SK-N-SH (cell line): ENCODE measurements at places on chromosomes 11 and 22. TPM values are rescaled to one million over a fixed set of nuclear protein-coding genes. Genes with fewer than 3 reads are reported as not detected.

DNA sequence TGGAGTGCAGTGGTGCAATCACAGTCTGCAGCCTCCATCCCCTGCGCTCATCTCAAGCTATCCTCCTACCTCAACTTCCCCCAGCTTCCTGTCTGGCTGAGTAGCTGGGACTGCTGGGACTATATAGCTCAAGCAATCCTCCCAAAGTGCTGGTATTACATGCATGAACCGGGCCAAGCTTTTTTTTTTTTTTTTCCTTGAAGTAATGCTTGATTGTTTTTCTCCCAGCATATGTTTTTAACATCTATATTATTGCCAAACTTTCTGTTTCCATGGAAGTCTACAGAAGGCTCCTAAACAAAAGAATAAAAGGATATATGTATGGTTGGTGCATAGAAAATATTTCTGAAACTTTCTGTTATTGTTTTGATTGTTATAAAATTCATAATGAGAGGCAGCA lies 853.6 kb downstream of the KCNA4 start:
- DNase-seq, result no peak

DNA sequence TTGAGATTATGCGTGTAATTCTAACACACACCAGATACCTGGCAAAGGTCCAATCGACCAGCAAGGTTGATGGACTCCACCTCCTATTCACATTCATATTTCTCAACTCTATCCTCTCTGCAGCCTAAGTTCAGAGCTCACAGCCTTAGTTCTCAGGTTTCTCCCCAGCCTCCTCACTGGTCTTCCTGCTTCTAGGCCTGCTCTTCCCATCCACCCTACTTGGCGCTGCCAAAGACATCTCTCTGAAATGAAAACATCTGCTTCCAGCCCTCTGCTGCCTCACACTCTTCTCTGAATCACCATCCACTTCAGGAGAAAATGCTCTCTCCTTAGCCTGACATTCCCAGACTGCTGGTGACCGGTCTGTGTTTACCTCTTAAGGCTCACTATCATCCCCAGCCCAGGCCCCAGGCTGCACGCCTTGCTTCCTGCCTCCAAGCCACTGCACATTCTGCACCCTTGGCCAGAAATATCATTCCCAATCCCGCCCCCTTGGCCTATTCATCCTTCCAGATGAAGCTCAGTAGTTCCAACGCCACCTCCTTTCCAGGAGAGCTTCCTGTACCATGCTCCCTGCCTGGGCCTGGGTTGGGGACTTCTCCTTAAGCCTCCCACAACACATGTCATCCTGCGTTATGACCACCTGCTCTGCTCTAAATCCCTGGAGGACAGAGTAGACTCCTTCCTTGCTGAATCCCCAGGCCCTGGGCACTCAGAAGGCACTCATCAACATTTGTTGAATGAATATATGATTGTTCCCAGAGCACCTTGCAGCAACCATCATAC lies 3.5 kb downstream of the ARRB1 start:
- DNase-seq, result peak; percentile 31

DNA sequence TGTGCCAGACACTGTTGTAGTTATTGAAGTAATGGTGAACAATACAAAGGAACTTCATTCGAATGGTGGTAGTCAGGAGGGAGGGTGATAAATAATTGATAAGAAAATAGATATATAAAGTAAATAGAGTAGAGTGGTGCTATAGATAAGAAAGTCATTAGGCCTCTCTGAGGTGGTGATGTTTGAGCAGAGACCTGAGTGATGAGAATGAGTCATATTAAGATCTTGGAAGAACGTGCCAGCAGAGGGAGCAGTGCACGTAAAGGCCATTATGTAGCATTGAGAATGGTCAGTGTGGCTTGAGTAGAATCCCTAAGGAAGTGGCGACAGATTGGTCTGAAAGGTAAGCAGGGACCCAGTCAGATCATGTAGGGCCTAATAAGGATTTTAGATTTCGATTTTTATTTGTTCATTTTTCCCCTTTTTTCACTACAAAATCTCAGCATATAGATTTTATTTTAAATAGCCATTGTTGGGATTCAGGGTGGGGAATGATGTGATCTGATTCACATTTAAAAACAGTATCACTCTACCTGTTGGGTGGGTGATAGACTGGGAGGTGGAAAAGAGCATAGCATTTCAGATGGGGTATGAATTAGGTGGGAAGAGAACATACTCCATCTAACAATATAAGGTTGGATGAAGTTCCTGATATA lies 44.7 kb downstream of the CCDC90B start:
- peak; percentile 38 for DNase-seq

DNA sequence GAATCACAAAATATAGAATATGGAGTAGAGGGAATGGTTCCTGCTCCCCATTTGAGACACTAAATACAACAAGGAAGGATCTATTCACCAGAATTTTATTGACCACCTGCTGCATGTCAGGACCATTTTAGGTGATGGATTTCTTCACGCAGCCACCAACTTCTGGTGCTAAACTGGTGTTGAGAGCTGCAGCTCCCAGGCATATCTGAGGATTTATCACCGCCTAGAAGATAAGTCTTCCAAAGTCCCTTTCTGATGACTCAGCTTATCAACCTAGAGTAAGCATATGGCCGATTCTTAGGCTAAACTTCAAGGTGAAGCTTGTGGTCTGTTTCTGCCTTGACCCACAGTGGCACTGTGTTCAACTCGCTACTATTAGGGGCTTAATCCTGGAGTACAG lies 6.7 kb downstream of the DDI1 start:
- DNase-seq, result no peak

Gene ZBTB16
- not detected in 2 replicates for polyA plus RNA-seq

Gene GRK3
- polyA plus RNA-seq, result 1.3 and 1.9 TPM in 2 replicates

Gene TRIM5
- polyA plus RNA-seq, result 22.9 and 29.4 TPM in 2 replicates

DNA sequence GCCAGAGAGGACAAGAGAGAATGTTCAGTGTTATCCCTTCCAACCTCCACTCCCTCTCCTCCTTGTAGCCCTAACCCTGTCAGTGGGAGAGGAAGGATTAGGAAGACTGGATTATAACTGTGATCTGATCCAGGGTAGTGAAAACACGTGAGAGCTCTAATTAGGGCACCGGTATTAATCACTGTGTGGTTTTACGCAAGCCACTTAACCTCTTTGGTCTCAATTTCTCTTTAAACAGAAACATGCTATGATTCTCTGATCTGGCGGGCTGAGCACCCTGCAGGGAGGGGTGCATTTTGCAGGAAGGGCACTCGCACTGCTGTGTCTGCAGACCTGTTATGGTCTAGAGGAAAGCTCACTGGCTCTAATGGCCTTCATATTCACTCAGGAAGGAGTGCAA lies 11.5 kb downstream of the RPL27A start:
- no peak for DNase-seq

Gene PNPLA5
- polyA plus RNA-seq, result not detected in 2 replicates

Gene PRSS23
- polyA plus RNA-seq, result 326 and 429 TPM in 2 replicates

Gene TSGA10IP
- polyA plus RNA-seq, result not detected in 2 replicates

GRCh38 chr11:64100782-64101353 lies 65.0 kb downstream of the MACROD1 start:
- no peak for DNase-seq

DNA sequence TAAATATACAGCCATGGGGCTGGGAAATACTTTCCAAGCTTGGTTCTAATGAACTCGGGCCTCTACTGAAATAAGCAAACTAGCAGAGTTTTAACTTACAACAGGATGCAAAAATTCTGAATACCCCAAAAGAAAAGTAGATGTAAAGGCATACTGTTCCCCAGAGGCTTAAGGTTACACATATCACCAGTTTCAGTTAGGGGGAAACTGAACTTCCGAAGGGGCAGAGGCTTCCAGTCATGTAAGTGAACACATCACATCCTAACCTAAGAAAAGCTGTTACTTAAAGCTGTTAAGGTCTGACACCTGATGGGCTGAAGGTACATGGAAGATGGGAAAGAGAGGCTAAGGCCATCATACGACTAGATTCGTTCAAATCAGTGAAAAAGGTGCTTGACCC lies 2.3 kb downstream of the GAB2 start:
- no peak for DNase-seq

- peak; percentile 27 for DNase-seq
Measured at GRCh38 chr11:42976636-42977217, 335.1 kb upstream of the API5 start.

GRCh38 chr11:8808226-8808585 lies 102.8 kb upstream of the AKIP1 start:
- no peak for DNase-seq
